Thoracic aorta (tissue), 2 donors: ENCODE measurements at places on chromosomes 12 and 14. TPM values are rescaled to one million over a fixed set of nuclear protein-coding genes. Genes with fewer than 3 reads are reported as not detected.
A peak's percentile ranks its signal among the peaks of the same experiment; 100 is the strongest.

GRCh38 chr14:30779210-30779609 is 95.1 kb upstream of the COCH start:
- DNase-seq: no peak

- DNase-seq: no peak
Measured at GRCh38 chr12:90106568-90106967, 397.9 kb upstream of the ATP2B1 start.

GRCh38 chr12:117072106-117072505 is 27.1 kb downstream of the TESC start:
- DNase-seq: no peak

GRCh38 chr14:43369710-43370564 is 1137.1 kb downstream of the FSCB start:
- DNase-seq: no peak

DNA sequence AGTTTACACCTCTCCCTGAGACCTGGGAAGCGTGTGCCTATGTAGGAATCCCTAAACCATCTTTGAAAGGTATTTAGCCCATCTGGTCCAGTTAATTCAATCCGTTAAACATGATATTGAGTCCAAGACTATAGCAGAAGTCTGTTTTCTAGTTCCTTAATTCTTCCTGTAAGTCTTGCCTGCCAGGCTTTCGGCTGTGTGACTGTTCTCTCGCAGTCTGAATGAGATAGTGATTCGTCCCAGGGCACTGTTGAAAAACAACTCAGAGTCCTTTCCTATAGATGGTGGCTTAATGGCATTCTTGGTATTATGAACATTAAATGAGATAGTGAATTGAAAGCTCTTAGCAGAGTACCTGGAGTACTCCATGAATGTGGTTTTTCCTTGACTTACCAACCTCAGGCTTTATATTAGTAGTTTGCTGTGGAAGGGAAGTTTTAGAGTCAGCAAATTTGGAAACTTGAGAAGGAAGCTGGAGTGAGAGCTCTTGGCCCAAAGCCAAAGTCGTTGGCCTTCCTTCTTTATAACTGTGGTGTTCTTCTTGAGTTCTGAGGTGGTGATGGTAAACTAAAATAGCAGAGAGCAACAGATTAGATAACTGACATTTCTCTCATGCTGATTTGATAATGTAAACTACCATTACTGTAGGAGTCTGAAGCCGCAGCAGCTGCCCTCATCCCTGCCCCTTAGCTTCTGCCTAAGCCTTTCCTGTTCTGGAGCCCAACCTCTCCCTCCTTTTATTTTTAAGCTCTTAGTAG is 76.5 kb downstream of the TGFB3 start:
- no peak for DNase-seq

GRCh38 chr12:11741434-11742092 is 92.1 kb downstream of the ETV6 start:
- no peak for DNase-seq

GRCh38 chr14:19823178-19823577 is 19.6 kb downstream of the OR4N2 start:
- no peak for DNase-seq

GRCh38 chr12:80041692-80042091 is 57.6 kb upstream of the OTOGL start:
- DNase-seq: no peak

GRCh38 chr12:68761901-68762630 is 16.1 kb downstream of the SLC35E3 start:
- no peak for DNase-seq

DNA sequence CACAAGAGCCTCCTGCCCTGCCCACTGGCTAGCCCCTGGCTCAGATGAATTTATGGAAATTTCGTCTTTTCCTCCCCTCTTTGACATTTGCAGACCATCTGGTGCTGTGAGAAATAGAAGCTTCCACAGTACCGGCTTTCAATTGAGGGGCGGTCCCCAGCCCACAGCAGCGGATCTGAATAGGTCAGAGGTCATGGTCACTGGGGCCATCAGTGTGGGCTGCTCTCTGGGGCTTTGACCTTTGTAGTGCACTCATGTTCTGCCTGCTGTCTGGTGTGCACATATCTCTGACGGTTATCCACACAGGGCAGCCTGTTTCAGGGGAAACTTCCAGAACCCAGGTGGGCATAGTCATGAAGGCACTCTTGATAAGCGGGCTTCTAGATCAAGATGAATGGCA is 2.5 kb upstream of the RFLNA start:
- no peak for DNase-seq

DNA sequence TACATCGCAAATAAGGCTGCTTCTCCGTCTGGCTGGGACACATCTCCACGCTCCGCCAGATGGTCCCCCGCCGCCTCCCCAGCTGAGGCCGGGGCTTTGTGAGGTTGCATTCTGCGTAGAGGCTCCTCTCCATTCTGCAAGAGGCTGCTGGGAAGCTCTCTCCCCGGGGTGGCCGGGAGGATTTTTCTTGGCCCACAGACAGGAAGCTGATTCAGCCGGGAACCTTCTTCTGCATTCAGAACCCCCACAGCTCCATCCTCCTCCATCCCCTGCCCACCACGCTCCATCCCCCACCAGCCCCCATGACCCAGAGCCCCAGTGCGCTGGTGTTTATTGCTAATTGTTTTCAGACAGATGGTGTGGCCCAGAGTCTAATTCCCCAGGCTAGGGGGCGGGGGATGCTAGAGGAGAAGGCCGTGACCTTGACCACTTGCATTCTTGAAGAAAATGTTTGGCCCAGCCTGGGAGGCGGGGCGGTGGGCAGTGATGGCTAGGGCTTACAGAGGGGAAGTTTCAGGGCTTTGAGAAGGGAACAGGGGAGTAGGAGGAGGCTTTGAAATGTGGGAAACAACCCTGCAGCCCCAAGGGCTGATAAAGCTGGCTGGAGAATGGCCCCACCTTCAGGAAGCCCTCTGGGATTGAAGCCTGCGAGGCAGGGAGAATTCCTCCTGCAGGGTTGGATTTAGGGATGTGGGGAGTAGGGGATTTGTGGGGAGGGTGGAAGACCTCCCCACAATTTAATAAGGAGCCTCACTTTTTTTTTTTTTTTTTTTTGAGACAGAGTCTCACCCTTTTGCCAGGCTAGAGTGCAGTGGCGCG is 88.5 kb upstream of the NCOR2 start:
- DNase-seq: no peak

DNA sequence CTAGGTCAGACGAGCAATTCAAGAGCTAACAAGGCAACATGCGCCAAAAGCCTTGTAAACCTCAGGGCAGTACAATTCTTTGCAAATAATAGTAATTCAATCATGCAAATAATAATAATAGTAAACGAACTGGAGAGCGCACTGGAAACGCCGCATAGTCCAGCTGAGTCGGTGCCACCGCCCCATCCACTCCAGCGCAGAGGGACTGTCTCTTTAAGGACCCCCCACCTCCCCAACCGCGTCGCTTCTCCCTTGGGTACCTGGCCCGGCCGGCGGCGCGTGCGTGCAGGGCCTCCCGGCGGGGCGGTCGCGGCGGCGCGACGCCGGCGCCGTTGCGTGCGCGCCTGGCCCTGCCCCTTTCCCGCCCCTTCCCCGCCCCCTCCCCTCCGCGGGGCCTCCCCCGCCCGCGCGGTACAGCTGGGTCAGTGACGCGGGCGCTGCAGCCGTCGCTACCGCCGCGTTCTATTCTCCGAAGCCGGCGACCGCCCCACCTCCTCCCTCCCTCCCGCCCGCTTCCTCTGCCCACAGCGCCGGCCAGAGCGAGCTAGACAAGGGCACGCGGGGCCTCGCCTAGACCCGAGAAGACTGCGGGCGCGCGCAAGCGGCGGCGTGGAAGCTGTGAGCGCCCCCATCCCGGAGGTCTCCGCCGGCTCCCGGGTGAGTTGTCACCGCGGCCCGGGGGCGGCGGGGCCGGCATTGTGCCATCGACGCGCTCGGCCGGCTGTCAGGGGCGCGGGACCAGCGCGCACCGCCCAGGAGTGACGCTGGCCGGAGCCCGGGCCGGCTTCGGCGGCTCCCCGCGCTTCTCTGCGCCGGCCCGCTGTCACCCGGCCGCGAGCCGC is at the start of gene SUSD6:
Gene SUSD6 (plus strand): TSS at position 425 of the 842 bp plus-strand sequence. CDS start 46,997 bp downstream, outside the sequence.
- peak; percentile 71 for DNase-seq

- no peak for DNase-seq
Measured at GRCh38 chr14:37230551-37231194, 32.9 kb downstream of the MIPOL1 start.

DNA sequence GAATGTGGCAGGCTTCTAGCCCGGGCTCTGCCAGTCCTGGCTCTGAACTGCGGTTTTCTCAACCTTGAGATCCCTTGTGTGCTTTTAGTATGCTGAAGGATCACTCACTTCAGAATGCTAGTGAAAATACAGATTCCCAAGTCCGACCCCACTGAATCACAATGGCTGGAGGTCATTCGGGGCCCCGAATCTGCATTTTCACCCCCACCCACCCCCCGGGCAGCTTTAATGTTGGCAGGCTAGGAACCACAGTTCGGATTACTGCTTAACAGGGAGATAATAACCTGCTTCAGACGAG is 573 bp upstream of the SUSD6 start:
- DNase-seq: no peak

- DNase-seq: no peak
Measured at GRCh38 chr12:47852096-47852571, 32.4 kb upstream of the HDAC7 start.

GRCh38 chr14:76919431-76920330 is 93.5 kb downstream of the LRRC74A start:
- DNase-seq: peak; percentile 24

- DNase-seq: no peak
Measured at GRCh38 chr14:104196461-104197140, 58.2 kb downstream of the KIF26A start.

- no peak for DNase-seq
Measured at GRCh38 chr12:104834607-104835006, 123.5 kb downstream of the SLC41A2 start.

DNA sequence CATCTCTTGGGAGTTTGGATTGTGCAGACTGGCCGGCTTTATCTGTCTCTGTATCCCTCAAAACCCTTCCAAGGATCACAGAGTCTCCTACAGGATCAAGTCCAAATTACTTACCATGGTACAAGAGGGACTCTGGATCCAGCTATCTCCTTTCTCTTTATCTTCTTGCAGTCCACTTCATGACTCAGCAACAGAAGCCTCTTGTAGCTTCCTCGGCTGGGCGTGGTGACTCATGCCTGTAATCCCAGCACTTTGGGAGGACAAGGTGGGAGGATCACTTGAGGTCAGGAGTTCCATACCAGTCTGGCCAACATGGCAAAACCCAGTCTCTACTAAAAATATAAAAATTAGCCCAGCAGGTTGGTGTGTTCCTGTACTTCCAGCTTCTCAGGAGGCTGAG is 189.7 kb downstream of the BCAT1 start:
- no peak for DNase-seq

GRCh38 chr14:21068521-21069387 is 1.4 kb upstream of the ARHGEF40 start:
- peak; percentile 45 for DNase-seq

DNA sequence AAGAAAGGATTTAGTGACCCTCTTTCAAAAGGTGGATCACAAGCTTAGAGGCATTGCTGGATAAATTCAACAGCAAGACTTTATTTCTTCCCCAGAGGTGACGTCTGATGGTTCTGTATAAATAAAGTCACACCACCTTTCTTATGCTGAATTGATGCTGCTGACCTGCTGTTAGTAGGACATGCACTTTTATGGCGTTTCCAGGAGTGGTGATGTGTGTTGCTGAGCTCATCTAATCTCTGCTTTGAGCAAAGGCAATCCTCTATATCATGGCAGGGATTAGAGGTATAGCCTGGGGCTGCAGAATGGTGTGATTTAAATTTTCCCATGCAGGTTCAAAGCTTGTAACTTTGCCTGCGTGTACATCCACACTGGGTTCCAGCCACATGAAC is 94.9 kb downstream of the ETV6 start:
- DNase-seq: no peak

DNA sequence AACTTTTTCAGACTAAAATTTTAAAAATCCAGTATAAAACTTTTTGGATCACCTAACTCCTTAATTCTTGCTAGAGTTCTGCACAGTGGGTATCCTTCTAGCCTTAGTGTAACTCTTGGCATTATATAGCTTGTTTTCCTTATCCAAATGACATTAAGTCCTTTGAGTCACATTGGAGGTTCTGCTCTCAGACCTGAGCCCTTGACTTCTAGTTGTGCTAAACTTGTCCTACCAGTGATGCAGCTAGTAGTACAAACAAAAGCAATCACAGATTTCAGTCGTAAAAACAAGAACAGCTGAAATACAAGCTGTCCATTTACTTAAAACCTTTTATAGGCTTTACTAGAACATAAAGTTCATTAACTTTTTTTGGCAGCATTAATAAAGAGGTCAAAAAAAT is 10.5 kb downstream of the ZBTB1 start:
- DNase-seq: no peak

- no peak for DNase-seq
Measured at GRCh38 chr14:64563696-64564095, 13.9 kb downstream of the PPP1R36 start.

GRCh38 chr12:15688838-15689625 is 100.2 kb downstream of the EPS8 start:
- DNase-seq: no peak

DNA sequence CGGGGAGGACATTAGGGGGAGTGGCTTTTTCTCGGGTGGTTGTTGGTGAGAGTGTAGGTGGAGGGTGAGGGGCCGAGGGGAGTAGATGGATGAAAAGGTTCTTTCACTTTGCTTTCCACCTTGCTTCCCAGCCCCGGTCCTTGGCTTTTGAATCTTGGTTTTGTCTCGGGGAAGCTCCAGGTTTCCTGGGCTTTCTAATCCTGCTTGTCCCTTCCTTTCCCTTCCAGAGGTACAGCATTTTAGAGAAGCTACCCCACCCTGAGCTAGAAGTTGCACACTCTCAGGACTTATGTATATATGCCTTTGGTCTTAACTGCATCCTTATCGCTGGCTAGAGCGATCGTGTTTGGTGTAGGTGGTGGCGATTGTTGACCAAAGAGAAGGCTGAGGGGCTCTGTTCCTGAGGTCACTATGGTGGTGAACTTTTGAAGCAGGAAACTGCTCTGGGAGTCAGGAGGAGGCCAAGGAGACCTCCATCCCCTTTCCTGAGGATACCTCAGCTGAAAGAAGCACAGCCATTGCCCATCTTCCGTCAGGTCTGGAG is 862 bp downstream of the PIP4K2C start:
- DNase-seq: no peak

Gene INHBC
- total RNA-seq: not detected

Gene ARHGEF25
- 77.0 TPM for total RNA-seq

Gene TAS2R42
- not detected for total RNA-seq

Gene HCAR3
- not detected for total RNA-seq

Gene NFATC4
- 62.0 TPM for total RNA-seq

Gene PLCZ1
- not detected for total RNA-seq

Gene GNPNAT1
- 15.8 TPM for total RNA-seq

Gene GALNT16
- 12.1 TPM for total RNA-seq

Gene FAM161B
- total RNA-seq: 4.5 TPM

Gene PROX2
- not detected for total RNA-seq

Gene RASSF8
- 47.9 TPM for total RNA-seq
